ENCODE measurements at places on chromosomes 11 and 22.

DNA sequence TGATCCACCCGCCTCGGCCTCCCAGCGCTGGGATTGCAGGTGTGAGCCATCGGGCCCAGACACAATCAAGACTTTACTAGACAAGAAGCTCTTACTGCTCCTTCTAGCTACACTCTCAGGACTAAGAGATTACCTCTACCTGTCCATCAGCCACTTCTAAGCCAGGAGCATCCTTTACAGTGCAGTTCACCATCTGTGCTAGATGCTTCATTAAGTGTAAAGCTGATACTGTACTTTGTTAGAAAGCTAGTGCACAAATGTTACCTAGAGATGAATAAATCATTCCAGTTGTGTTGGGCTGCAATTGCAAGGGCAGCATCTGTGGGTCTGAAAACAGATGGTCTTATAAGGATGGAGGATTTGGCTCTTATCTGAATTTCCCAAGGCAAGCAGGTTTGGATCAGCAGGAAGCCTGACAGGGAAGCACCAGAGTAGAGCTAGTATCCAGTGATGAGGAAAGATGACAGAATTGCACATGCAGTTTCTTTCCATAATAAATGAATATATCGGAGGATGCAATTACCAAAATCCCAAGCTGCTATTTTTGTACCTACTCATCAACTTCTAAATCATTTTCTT is 58.3 kb downstream of the FAM168A start:
- no peak for DNase-seq

- DNase-seq: no peak
These were observed 456 bp downstream of the AAMDC start for GRCh38 chr11:77821349-77821851.

DNA sequence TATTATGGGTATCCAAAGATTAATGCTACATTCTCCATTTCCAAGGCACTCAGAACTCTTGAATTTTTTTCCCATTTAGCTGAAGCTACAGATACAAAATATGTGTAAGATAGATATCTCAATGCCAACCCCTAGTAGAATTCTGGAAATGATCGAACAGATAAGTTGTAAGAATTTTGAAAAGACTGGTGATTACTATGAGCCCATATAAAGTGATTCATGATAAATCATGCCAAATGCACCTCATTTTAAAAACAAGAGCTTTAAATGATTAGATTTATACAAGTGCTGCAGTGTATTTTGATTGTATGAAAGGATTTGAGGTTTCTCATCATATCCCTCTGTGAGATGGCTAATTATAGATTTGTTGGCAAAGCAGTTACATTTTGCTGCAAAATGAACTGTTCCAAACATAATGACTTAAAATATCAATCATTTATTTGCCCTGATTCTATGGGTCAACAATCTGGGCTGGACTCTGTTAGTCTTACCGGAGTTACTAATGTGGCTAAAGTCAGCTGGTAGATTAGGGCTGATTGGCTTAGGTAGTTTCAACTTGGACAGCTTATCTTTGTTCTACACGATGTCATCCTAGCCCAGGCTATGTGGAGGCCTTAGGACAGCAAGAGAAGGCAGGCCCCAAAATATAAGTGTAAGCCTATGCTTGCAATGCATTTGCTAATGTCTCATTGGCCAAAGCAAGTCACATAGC is 3.4 kb downstream of the OR10V1 start:
- no peak for DNase-seq

- DNase-seq: no peak
These were observed 101.7 kb downstream of the SNX19 start for GRCh38 chr11:130814440-130815096.

DNA sequence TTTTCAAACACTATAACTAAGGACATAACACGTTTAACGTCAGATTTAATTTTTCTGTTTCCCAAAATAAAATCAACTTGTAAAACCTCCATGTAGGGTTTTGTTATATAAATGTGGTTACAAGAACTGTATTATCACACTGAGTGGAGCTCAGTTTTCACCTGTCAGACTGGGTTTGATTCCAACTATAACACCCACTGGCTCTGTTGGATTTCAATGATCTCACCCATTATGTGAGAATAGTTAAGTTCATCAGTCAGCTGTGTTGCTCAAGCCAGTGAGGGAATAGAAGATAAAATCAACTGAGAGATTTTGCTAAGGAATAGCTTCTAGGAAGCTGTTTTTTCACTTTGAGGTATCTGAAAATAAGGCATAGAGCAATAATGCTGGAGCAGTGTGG is 5.1 kb upstream of the OR52R1 start:
- DNase-seq: no peak

- DNase-seq: no peak
These were observed 5.1 kb downstream of the SHISAL1 start for GRCh38 chr22:44307509-44308169.

DNA sequence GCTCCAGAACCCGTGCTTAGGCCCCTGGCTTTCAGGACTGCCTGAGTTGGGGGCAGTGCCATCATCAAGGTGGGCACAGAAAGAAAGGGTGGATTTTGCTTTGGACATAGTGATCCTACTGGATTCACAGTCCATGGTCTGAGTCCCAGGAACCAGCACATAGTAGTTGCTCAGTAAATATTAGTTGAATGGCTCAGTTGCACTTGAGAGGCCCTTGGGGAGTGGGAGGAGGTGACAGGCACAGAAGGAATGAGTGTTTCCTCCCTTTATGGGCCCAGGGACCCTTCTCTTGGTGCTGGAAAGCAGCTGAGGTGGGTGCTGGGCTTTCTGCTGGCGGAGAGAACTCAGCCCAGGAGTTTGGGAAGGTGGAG is 16.6 kb downstream of the ARHGEF17 start:
- DNase-seq: no peak

- no peak for DNase-seq
These were observed 39.5 kb downstream of the CDKN1C start for GRCh38 chr11:2846056-2846455.

DNA sequence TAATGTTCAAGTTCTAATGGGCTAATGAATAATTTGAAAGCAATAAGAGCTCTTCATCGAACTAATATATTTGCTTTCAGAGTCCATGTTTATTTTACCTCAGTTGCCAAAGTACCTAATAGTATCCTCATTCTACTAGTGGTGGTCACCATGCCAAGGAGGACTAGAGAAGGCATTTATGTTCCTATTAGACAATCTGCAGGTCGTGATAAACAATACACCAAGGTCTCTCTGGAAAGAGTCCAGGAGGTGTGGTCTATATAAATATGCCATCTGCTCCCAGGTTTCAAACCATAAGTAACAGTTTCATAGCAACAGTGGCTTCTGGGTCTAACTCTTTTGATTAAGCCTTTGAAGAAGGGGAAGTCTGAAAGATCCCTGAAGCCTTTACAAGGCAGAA is 42.9 kb downstream of the ARFGAP3 start:
- DNase-seq: no peak

DNA sequence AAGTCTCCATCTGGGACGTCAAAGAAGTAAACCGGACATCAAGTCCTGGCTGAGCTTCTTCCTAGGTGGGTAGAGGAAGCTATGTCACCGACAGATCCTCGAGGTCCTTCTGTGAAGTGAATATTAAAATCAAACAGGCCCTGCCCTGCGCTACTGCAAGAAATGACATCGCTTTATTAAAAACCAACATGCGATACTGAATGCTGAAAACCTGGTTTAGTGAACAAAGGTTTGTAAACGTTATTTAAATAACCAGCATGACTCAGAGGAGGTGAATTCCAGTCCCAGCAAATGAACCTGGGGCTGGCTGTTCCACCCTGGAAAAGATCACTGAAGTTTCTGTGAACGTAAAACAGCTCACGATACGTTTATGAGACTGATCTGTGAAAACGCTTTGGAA is 645 bp downstream of the RTCB start:
- no peak for DNase-seq

- DNase-seq: no peak
These were observed 44.9 kb downstream of the GRAMD1B start for GRCh38 chr11:123474994-123475393.

GRCh38 chr22:25407226-25407858 is 157.1 kb upstream of the GRK3 start:
- DNase-seq: no peak

DNA sequence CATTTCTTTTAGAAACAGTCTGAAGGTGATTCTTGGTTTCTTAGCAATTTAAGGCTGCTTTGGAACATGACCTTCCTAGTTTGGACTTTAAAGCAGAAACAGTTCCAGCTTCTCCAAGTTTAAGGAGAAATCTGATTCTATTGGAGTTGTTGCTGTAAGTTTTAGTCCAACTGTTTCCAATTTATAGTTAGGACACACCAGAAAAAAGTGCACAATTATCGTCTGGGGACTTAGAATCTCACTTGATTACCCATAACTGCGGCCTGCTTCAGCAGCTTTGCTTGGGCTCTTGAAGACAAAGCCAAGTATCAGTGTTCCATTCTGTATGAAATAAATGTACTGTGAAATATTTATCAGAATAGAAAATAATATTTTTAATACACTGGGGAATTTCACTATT is 246.6 kb downstream of the TMEM135 start:
- no peak for DNase-seq

DNA sequence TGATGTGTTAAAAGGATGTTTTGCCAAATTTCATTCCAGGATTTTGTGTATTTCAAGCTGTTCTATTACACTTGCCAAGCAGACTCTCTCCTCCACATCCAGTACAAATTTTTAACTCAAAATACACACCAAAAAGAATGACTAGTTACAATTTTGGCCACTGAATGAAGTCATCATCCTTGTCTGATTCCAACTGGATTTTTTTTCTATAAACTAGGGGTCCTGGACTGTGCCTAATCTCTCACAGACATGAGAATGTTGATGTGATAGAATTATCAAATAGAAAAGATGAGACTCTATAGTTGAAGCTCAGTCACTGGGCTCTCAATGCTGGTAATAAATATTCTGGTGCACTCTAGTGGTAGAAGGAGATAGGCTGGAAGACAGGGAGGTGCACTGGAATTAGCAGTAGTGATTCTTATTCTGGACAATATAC is 85.8 kb downstream of the FANCF start:
- no peak for DNase-seq

DNA sequence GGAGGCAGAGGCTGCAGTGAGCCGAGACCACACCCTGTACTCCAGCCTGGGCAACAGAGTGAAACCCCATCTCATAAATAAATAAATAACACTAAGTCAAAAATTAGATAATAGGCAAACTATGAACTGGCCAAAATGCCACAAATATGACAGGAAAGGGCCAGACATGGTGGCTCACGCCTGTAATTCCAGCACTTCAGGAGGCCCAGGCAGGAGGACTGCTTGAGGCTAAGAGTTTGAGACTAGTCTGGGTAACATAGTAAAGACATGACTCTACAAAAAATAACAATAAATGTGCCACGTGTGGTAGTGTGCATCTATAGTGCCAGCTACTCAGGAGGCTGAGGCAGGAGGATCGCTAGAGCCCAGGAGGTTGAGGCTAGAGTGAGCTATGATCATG is 19.9 kb downstream of the SEC14L6 start:
- no peak for DNase-seq

DNA sequence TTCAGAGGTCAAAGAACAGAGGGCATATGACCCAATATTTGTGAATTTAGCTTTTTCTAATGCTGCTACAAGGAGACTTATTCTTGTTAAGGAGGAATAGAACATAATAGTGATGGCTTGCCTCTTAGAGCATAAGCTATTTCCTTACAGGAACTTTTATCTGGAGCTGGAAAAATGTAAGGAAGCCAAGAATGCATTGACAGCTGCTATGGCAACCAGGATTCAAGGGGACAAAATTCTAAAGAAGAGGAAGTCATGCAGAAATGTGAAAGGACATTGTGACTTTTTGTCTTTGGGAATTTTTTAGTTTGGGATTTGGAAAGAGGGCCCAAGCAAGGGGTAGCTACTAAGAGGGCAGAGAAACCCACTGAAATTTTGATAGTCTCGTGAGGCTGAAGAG is 51.1 kb downstream of the EHF start:
- no peak for DNase-seq

DNA sequence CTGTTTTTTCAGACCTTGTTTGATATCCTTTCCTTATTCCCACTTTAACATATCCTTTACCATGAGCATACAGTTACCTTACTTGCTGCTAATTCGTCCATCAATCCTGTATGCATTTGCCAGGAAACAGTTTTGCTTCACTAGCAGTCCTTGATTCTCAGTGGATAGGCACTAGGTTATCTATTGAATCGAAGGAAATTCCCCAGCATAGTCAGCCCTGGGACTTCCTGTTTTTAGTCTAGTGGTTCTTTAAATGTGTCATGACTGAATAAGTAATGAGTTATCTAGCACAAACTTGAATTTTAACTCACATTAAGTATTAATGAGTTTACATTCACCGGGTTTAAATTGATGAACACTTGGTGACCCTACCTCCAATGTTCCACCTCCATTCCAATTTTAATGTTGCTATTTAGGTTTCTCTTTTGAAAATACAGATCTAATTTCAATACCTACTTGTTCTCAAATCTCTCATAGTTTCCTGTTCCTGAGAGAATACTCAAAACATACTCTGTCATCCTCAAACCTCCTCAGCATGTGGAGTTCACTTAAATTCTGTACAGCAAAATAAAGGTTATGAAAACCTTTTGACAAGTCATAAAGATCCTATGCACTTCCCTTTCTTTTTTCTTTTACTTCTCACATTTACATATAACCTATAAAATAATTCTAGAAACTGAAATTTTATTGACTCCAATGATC is 1375.1 kb upstream of the TENM4 start:
- DNase-seq: no peak
